ENCODE measurements at places on chromosomes 13 and 19.

- peak; percentile 43 for DNase-seq
Observed at GRCh38 chr19:19568802-19569756, 31.0 kb downstream of the CILP2 start.

- no peak for DNase-seq
Observed at GRCh38 chr19:2629491-2630351, 72.8 kb downstream of the GNG7 start.

GRCh38 chr13:43389573-43389972 is 366.2 kb downstream of the DNAJC15 start:
- peak; percentile 37 for DNase-seq

DNA sequence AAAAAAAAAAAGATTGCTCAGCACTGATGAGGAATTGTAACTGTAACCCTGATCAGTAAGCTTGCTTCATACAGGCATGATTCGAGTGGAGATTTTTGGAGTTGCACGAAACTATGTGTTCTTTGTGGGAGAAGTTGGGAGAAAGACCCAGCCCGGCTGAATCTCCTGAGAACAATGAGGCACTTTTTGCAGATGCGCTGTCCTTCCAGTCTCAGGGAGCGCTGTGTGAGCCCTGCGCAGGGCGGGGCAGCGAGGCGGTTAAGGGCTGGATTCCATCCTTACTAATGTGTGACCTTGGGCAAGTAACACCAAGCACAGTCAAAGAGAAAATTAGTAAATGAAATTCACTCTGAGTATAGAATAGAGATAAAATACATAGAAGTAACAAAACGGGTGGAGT is 76.9 kb downstream of the SIPA1L3 start:
- DNase-seq = no peak

GRCh38 chr19:5559804-5560133 is 8.0 kb downstream of the TINCR start:
- DNase-seq = no peak

- DNase-seq = no peak
Observed at GRCh38 chr13:94702181-94703041, 9.9 kb downstream of the SOX21 start.

GRCh38 chr19:18589380-18590272 is 1.0 kb downstream of the REX1BD start:
- DNase-seq = peak; percentile 68
